Glomerular endothelial cell (primary cell): ENCODE measurements at places on chromosomes 1 and 21. TPM values are rescaled to one million over a fixed set of nuclear protein-coding genes. Genes with fewer than 3 reads are reported as not detected.

DNA sequence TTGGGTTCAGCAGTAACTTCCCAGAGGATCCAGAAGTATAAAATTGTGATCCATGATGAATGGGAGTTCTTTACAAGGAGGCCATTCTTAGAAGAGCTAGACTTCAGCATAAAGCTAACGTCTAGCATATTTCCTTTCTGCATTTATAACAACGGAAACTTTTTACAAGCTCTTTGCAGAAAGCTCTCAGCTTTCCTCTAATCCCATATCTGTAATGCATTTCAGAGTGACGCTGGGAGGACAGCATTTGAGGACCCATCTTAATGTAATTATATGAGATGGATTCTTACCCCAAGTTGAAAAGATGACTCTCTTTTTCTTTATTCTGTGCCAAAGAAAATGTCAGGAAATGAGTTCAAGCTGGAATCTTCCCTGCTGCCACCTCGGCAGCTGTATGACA lies 132.0 kb upstream of the CACHD1 start:
- no peak for DNase-seq

DNA sequence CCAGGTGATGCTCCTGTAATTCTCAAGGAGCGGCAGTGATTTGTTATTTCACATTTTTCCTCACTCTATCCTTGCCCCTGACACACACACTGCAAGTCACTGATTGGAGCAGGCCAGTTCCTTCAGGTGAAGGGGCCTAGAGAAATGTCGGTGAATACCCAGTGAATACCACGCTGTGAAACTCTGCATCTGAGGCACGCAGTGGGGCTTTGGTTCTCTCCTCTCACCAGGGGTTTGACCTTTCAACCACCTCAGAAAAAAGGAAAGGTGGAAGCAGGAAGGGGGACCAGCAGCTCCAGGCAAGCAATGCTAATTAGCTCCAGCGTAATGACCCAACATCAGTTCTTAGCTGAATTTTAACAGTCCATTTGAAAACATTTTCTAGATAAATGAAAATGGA lies 532 bp upstream of the FAM177B start:
- no peak for DNase-seq

GRCh38 chr21:32698971-32699693 lies 28.7 kb downstream of the SYNJ1 start:
- DNase-seq: no peak

DNA sequence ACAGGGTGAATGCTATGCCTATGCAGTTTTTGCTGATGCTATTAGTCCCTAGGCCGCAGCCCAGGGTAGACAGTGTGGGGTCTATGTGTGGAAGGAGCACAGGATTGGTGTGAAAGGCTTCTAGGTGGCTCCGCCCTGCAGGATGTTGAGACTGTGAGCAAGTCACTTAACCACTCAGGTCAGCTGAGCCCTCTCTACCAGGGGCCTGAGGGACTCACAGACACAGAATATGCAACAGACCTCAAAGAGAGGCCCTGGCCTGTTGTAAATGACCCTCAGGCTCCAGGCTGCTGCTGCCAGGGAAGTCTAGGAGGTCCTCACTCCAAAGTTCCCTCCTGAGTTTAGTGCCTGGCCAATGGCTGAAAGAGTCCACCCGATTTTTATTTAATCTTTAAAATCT lies 11.0 kb downstream of the NHLH2 start:
- DNase-seq: no peak

DNA sequence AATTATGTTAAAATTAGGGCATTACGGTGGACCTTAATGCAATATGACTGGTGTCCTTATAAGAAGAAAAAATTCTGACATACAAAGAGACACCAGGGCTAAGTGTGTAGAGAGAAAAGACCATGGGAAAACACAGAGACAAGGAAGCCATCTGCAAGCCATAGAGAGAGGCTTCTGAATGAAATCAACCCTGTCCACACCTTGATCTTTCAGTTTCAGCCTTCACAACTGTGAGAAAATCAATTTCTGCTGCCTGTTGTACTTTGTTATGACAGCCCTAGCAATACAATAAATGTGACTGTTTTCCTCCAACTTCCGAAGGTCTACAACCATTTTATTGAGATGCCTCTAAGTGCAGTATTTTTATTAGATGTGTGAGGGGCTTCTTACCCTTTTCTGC lies 1407.2 kb downstream of the MRPL39 start:
- no peak for DNase-seq

DNA sequence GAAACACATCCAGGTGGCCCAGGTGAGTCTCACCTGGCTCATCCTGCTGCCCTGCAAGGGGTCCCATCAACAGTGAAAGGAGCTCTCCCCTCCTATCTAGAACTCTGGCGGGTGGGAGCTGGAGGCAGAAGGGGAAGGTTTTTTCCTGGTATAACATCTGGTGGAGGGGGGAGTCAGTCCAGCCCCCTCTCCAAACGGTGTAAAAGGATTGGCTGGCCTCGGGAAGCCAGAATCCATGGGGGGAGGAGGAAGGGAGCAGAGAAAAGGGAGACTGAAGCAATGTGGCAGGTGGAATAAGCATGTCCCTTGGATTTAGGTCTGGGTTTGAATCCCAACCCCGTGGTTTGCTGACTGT lies 1.2 kb upstream of the CAMK2N1 start:
- DNase-seq: no peak

DNA sequence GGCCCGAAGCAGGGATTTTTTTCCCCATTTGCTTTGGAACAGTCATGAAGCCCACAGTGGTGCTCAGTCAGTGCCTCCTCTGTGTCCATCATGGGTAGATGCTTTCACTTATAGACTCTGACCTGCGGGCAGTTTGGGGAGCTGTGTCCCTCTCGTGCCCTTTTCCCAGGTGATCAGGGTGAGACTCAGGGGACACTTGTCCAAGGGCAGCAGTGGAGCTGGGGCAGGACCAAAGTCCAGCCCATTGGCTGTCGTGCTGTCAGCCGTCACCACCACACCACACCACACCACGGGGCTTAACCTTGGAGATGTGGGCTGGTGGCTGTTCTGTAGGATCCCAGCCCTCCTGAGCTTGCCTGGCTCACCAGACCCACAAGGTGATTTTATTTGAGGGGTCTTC lies 34.9 kb downstream of the SIM2 start:
- DNase-seq: no peak

DNA sequence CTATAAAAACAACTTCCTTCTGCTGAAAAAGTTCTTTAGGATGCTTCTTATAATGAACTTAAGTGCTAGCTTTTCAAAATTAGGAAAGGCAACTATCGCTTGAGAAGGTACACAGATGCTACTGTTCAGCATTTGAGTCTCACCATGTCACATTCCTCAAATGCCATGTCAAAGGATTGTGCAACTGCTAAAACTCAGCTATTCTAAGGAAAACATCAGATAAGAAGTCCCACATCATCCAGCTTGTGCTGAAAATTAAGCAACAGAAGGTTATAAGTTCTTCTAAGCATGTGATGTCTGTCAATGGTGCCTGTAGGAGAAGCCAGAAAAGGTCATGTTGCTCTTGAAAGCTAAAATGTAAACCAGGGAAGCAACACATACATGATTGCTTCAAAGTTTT lies 36.5 kb downstream of the MCOLN2 start:
- no peak for DNase-seq

DNA sequence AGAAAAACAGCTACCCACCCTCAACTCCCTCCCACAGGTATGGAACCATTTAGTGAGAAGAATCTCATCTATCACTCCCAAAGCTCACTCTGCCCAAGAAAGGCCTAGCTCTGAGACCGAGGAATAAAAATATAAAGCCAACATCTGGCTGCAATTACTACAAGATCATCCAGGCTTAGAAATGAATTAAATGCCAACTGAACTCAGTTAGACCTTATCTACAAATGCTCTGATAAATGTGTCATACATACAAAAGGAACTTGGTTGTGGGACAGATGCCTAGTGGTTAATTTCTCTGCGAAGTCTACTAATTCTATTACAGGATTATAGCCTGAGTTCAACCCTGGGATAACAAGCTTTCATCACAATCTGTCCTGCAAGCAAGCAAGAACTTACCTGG lies 6.7 kb downstream of the ADIPOR1 start:
- DNase-seq: no peak

DNA sequence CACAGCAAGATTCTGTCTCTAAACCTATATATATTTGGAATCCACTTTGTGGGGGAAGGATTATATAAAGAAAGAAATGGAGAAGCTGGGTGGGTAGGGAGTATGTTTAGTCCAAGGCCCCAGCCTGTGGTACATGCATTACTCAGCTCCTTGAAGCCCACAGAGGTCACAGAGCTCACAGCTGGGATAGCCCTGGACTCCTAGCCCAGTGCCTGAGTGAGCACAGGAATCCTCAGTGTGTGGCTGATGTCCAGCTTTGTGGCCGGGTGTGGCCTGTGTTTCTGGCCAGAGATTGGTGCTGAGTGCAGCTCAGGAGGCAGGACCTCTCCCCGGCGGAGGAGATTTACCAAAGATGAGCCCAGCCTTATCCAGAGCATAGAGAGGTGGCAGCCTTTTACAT lies 7.6 kb downstream of the CAPN9 start:
- no peak for DNase-seq

DNA sequence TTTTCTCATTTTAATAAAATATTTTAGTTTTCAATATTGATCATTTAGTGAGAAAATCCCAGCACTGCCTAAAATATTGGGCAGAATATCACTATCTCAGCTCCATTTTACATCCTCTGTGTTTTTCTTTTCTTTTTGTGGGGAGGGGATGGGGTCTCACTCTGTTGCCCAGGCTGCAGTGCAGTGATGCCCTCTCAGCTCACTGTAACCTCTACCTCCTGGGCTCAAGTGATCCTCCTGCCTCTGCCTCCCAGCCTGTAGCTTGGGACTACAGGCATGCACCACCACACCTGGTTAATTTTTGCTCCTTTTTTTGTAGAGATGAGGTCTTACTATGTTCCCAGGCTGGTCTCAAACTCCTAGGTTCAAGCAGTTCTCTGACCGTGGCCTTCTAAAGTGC lies 76.1 kb downstream of the SLC25A24 start:
- DNase-seq: no peak

DNA sequence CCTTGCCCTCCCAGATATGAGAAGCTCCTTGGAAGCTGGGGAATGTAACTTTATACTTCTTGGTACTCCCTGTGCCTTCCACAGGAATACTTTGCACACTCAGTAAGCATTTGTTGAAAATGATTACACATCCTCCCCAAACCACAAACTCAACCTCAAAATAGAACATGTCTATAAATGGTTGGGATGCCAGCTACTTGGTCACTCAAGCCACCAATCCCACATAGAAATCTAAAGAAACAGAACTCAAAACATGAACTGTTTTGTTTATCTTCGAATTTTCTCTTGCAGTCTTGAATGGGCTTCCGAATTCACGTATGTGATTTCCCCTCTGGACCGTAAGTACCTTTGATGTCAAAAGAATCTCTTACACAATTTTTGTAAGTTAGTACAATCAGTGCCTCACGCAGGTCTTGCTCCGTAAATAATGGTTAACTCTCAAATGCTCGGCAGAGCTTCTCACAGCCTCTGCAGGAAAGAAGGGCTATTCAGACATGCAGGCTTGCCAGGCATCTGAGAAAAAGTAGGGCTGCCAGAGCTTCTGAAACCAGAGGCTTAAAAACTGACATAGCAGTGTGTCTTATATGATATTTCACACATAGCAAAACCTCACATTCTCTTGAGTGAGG lies 26.9 kb downstream of the SORT1 start:
- DNase-seq: no peak

GRCh38 chr1:97721221-97721620 lies 199.6 kb downstream of the DPYD start:
- no peak for DNase-seq

The CFHR2 gene
- not detected in 2 replicates for total RNA-seq

The RGS7 gene
- total RNA-seq: 0.58 and 1.6 TPM in 2 replicates

The KCNJ9 gene
- not detected in 2 replicates for total RNA-seq
